ENCODE measurements at places on chromosomes 5 and 9. TPM values are rescaled to one million over a fixed set of nuclear protein-coding genes. Genes with fewer than 3 reads are reported as not detected.

- DNase-seq, result no peak
Measured at GRCh38 chr5:40655138-40655537, 24.6 kb upstream of the PTGER4 start.

DNA sequence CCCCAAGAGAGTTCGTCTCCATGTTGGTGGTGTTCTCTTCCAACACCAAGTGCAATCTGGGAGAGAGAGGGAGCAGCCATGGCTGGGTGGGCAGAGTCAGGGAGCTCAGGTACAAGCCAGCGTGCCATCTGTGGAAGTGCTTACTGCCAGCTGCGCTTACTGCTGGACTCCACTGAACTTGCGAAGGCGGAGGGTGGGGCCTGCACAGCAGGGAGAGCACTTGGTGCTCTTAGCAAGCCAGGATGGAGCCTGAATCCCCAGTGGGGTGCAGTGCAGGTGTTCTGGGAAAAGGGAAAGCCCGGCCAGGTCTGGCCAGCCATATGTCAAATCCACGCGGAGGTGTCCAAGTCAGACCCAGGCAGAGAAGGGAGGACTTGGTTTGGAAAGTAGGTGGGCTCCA lies 142.0 kb downstream of the FANCC start:
- no peak for DNase-seq

DNA sequence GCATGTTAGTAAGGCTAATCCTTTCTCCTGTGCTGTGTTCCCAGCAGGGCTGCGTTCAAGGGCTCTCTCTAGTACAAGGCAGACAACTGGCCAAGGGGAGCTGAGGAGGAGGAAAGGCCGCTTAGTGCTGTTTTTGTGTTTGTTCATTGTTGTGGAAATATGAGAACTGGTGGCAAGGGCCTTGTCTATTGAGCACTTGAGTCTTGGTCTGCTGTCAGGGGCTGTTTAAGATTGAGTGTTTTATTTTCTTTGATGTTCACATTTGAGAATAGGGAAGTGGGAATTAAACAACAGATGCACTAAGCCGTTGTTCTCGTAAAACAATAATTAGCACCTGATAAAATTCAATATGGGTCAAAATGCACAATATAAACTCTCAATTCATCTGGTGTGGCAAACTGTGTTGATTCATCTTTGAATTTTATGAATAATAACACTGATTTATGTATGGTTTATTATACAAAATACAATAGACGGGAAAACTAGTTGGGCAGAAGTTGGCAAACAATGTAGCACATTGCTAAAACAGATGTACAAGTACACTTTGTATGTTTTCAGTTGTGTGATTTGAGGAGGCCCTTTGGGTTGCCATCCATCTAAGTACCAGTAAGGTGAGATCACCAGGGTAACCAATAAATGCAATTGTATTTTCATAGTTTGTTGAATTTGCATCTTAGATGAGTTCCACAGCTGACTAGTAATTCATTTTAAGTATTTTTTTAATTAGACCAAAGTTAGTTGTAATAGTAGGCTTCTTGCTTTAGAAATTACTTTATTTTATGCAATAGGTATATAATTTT lies 97.6 kb upstream of the GRHPR start:
- DNase-seq, result no peak

- DNase-seq, result no peak
Measured at GRCh38 chr5:130017173-130017572, 112.9 kb downstream of the CHSY3 start.

GRCh38 chr9:101311758-101312420 lies 72.9 kb downstream of the BAAT start:
- no peak for DNase-seq

Gene HTR1A
- total RNA-seq, result not detected

GRCh38 chr5:176647843-176648473 lies 674 bp downstream of the TSPAN17 start:
- peak; percentile 80 for DNase-seq

DNA sequence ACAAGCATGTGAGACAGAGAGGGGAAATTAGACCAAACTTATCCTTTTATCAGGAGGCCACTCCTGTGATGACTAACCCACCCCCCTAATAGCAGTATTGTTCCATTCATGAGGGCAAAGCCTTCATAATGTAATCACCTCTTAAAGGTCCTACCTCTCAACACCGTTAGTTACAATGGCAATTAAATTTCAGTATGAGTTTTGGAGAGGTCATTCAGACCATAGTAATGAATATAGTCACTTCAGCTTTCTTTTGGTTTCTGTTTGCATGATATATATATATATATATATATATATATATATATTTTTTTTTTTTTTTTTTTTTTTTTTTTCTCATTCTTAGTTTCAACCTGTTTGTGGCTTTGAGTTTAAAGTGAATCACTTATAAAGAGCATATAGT lies 10.5 kb downstream of the ADGRV1 start:
- DNase-seq, result no peak

DNA sequence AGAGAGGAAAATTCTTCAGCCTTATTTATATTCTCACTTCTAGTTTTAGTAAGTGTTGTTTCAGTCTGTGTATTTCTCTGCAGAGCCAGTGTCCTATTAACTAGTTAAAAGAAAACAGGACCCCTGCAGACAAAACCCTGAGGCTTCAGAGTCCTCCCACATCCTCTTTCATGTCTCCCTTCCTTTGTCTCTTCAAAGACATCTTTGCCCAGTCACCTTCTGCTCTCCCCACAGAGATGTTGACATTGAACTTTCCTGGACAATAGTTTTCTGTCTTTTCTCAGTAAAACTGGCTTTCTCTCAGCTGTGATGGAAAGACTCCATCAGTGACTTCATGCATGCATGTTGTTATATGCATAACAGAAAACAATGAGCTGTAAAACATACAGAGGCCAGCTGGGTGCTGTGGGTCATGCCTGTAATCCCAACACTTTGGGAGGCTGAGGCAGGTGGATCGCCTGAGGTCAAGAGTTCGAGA lies 20.2 kb downstream of the GRAMD2B start:
- no peak for DNase-seq

GRCh38 chr9:3736161-3736560 lies 210.4 kb upstream of the RFX3 start:
- no peak for DNase-seq

Gene CCL27
- not detected for total RNA-seq

DNA sequence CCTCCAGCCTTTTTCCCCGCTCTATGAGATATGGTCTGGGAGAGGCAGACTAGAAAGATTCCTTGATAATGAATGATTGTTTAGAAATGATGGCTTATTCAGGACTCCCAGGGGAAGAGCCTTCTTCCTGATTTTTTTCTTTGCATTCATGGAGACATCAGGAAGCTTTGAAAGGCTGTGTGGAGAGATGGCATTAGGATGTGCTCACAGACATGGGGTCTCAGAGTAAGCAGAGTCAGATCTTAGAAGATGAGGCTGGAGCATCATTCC lies 37.1 kb downstream of the PPARGC1B start:
- DNase-seq, result no peak

- no peak for DNase-seq
Measured at GRCh38 chr5:37568018-37568753, 189.1 kb downstream of the WDR70 start.

DNA sequence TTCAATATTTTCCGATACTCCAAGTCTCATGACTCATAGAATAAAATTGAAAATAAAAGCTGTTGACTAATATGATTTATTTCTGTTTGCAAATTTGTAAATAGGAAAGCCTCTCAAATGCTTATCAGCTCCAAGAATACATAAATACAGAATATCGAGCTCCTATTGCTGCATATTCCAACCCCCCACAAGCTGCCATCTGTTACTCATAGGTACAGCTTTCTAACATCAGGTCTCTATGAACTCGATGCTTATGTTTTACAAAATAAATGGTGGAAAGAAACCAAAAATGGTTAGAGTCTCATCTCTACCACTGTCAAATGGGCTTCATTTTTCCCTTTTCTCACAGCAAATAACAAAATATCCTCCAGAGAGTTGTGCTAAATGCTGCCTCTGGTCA lies 631.6 kb upstream of the CDH18 start:
- no peak for DNase-seq

DNA sequence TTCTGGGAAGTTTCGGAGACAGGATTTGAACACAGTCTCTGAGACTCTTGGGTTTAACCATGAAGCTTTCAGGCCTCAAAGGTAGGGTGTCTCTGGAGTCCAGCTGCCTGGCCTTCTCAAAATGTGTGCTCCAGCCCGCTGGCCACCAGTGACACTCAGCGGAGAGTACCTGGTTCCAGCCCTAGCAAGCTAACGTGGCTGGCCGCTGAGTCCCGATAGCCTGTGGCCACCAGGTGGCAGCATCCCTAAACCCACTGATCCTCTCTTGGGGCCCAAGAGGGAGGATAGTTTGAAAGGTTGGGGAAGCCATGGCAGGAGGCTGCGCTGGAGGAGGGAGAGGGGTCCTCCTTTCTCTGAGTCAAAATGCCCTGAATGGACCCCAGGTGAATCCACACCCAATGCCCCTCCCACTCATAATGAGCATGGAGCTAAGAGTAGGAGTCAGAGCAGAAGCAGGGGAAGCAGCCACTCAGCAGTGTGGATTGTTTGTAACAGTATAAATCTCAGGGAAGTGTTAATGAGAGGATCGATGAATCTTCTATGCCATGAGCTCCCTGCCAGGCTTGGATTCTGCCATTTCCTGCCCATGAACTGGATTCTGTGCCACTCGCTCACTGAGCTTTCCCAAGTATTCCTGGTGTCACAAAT lies 5.4 kb upstream of the TIFAB start:
- peak; percentile 76 for DNase-seq

Gene CYLC2
- not detected for total RNA-seq

DNA sequence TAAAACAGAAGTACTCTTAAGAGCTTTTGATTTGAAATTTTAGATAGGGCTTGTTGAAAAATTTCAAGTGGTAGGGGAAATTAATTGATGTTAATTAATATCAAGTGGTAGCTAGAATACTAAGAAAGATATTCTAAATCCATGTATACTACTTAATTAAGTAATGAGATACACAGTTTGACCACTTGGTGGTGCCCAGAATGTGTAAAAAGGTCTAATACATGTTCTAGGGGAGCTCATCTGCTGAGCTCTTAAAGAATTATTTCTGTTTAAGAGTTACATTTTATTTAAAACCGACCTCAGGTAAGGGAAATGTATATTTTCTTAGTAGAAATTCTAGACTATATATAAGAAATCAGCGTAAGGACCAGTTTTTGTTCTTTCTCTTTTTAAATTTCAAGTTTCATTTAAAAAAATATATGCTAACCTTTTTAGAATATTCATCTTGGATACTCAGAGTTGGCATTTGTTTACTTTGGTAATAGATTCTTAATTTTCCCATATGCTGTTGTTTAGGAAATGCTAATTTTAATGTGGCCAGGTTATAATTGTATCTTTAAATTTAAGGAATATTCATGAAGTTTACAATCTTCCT lies 61.5 kb downstream of the LNPEP start:
- DNase-seq, result no peak

GRCh38 chr5:168747987-168748777 lies 169.0 kb upstream of the PANK3 start:
- peak; percentile 55 for DNase-seq

Gene C5orf58
- not detected for total RNA-seq

DNA sequence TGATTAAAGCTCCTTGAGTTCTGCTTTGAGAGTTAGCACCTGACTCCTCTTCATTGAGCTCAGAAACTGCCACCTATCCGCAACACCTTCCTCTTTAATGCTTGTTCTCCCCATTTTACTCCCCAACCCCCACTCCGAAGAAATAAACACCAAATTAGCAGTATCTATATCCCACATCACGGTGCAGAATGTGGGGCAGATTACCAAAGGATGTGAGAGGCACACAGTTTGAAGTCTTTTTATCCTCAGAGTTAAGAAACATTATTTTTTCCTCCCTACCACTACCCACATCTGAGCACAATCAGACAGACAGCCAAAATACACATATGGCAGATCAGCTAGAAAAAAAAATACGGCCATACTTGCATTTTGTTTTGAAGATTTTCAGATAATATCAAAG lies 26.1 kb upstream of the IL7R start:
- DNase-seq, result no peak

- DNase-seq, result no peak
Measured at GRCh38 chr9:84940294-84940693, 270.8 kb downstream of the NTRK2 start.

Gene TICAM2
- total RNA-seq, result 5.8 TPM

- DNase-seq, result no peak
Measured at GRCh38 chr9:95937131-95937530, 61.6 kb downstream of the ERCC6L2 start.

GRCh38 chr5:79420248-79420647 lies 93.7 kb downstream of the HOMER1 start:
- no peak for DNase-seq

DNA sequence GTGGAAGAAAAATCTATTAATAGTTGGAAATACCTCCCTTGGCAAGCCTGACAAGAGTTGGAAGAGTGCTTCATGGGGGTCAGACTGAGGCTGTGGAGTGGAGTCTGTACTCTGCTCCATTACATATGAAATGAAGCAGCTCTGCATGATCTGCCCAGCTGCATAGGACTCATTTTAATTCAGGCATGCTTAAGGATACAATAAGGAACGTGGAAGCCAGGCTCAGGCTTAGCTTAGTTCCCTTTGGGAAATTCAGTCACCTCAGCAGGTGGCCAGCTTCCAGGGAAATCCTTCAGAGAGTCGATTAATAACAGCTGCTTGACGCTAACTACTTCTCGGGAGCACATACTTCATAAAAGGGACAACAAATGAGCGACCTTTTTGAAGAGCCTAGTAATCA lies 1672.9 kb upstream of the WWC1 start:
- DNase-seq, result no peak

DNA sequence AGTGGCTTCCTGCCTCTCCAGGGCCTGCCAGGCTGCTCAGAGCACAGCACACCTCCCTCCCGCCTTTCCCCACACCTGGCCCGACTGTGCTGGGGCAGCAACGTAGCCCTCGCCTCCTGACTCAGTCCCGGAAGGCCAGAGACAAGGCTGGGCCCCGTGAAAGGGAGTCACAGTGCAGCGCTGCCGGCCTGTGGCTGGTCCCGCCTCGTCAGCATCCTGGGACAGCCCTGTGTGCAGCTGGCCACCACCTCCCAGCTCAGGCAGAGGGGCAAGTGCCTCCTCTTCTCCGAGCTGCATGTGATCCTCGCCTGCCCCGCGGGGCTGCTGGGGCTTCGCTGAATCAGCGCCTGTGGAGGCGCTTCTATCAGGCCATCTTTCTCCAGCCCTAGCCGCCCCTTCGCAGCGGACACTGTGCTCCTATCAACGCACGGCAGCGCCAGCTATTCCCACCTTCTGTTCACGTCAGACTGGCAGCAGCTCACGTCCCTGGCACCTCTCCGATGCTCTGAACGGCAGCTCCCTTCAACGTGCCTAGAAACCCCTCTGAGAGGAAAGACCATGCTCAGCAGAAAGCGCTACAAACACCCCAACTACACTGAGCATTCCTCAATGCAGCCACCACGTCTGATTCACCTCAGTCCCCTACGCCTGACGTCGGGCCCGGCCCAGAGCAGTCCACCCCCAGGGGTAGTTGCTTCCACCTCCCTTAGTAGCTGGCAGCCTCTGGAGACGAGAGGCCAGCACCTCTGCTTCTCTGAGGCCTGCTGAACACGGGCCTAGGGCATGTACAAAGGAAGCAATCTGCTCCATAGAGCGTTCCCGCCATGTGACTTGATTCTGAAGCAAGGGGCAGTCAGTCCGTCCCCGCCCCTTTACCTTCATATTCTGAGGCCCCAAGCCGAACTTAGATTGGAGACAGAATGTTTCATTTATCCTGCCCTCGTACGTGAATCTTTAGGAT lies 78.8 kb downstream of the GPR21 start:
- no peak for DNase-seq
